ENCODE measurements at places on chromosomes 13 and 19. TPM values are rescaled to one million over a fixed set of nuclear protein-coding genes. Genes with fewer than 3 reads are reported as not detected.

DNA sequence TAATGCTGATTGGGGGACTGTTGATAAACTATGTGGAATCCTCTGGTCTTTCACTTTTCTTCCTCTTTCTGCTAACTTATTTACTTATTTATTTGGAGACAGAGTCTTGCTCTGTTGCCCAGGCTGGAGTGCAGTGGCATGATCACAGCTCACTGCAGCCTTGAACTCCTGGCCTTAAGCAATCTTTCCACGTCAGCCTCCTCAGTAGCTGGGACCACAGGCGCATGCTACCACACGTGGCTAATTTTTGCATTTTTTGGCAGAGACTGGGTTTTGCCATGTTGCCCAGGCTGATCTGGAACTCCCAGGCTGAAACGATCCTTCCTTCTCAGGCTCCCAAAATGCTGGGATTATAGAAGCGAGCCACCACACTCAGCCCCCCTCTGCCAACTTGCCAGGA lies 77.5 kb downstream of the ELF1 start:
- DNase-seq, result no peak

DNA sequence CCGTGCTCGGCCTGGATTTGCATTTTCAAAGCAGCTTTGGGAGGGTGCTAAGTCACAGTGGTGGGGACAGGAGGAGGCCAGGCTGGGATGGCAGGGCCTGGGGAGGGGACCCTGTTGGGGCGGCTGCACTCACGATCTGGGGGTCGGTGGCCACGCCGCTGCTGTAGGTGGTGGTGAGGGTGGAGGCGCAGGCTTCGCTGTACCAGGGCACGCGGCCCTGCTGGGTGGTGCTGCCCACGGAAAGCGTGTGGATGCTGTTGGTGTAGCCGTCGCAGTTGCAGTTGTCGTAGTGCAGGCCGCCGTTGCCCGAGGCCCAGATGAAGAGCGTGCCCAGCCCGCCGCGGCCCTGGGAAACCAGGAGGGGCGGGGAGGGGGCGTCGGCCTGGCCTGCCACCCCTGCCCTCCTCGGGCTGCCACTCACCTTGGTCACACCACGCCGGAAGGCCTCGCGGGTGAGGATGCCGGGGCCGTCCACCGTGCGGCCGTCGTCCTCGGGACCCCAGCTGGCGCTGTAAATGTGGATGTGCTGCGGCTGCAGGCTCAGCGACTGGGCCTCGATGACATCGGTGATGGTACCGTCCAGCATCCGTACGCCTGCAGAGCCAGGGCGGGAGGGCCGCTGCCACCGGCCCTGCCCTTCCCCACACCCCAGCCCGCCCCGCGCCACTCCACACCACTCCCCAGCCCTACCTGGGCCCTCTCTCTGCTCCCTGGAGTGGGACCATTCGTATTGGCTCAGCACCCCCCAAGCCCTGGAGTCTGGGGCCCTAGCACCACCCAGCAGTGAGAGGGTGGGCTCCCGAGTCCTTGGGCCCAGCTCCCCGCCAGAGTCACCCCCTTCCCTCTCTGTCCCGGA lies 3.2 kb downstream of the PCSK4 start:
- no peak for DNase-seq

- DNase-seq, result peak; percentile 52
Observed at GRCh38 chr19:2273356-2274184, 8.4 kb downstream of the PEAK3 start.

DNA sequence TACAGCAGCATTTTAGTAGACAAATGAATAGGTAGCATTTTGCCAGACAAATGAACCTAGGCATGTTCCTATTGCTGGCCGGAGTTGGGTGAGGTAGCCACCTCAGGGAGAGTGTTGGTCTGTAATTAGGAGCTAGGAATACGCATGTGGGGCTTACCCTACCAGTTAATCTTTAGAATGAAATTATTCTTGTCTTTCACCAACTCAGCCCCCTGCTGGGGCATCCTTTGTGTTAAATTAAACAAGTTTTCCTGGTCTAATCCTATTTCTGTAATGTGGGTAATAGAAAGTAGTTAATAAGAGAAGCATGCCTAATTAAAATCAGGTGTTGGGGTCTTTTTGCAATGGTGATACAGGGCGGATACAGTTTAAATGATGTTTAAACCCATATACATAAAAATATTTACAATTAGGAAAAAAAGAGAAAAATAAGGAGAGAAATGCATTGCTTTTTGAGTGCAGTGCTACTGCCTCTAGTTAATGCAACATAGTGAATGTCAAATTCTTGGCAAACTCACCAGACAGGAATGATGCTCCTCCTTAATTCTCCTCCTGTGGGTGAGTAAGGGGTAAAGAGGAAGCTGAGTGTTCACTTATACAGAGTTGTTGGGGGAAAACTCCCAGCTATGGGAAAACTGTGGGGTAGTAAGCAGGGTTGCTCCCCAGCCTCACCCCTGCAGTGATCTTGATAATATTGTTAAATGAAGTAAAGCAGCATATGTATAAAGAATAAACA lies 276.4 kb upstream of the EDNRB start:
- peak; percentile 69 for DNase-seq

DNA sequence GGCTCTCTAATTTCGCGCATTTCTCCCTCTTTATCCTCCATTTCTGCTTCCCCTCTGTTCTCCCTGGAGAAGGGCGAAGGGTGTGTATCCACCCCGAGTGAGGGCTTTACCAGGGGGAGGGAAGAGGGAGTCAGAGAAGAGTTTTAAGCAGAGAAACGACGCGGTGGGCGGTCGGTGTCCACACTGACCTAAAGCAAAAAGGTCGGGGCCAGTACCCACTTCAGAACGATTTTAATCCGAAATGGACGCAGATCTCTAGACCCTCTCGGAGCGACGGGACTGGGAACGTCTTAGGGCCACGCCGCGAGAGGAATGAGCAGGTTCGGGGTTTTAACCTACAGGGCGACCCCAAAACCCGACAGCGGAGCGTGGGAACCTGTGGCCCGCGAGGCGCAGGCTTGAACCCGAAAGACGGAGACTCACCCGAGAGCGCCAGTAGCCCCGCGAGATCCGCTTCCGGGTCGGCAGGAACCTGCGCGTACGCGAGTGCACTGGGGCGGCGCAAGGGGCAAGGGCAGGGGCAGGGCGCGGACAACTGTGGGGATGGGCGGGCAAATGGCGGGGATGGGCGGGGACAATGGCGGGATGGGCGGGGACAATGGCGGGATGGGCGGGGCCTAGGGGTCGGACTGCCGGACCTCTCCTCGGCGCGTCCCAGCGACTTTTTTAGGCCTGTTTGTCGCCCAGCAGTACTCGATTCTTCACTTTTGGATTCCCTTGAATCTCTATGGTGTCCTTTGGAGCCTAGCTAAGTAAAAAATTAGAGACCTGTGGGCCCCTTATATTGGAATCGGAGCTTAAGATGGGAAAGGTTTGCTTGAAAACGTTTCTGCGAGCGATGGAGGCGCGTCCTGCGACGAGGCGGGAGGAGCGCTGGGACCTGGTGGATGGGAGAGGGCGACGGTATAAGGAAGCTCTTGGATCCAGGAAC lies at the start of gene ZNF677:
Gene ZNF677, minus strand, starts transcription at position 463 of the 931 bp plus-strand sequence. CDS start 3,323 bp downstream, outside the sequence.
- peak; percentile 76 for DNase-seq

DNA sequence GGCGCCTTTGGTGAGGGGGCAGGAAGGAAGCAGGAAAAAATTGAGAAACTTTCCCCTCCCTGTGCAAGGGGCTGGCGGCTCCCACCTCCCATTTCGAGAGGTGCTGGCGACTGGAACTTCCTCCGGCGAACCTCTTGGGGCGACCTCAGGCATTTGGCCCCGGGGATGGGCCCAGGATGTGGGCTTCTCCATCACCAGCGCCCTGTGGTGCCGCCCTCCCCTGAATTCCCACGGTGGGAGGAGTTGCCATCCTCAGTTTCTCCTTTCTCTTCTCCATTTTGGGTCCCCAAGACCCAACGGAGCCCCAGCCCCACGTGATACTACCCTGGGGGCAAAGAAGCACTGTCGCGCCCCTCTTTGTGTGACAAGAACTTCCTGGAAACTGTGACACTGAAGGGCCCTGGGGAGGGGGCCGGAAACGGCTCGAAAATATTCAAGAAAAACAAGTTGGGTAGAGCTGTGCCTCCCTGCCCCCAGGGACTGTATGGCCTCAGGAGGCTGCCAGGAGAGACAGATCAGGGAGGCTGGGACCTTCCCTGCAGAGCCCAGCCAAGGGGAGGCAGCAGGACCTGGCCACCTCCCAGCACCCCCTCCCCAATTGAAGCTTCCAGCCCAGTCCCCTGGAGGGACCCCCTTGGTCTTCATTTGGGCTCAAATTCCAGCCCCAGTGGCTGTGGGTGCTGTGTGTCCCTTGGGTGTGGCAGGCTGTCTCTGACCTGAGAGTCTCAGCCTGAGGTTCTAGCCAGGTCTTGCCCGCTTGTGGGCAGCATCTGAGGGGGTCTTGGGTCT lies 16.2 kb upstream of the AP1M2 start:
- DNase-seq, result no peak

DNA sequence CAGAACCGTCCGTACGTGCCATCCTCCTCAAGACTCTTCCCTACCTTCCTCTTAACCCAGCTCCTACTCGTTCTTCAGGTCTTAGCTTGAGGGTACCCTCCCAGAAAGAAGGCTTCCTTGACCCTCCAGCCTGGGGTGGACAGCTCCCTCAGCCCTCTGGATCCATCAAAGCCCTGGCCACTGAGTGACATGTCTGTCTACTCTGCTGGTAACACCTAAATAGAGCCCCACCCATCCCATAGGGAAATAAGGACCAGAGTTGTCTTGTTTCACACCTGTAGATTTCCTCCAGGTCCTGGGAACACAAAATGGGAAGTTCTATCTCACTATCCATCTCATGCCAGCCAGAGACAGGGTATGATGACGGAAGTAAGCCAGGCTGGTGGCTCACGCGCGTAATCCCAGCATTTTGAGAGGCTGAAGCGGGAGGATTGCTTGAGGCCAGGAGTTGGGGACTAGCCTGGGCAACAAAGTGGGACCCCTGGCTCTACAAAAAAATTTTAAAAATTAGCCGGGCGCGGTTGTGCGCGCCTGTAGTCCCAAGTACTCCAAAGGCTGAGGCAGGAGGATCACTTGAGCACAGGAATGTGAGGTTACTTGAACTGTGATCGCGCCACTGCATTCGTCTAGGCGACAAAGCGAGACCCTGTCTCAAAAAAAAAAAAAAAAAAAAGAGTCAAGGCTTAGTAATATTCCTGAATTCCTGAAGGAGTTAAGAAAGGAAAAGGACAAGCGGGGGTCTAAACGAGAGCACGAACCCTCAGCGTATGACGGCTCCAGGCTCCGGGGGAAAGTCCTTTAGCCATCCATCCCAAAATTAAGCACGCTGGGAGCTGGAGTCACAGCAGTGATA lies 566 bp upstream of the CCDC97 start:
- no peak for DNase-seq

- DNase-seq, result no peak
Observed at GRCh38 chr19:49809160-49809940, 3.7 kb downstream of the FUZ start.

DNA sequence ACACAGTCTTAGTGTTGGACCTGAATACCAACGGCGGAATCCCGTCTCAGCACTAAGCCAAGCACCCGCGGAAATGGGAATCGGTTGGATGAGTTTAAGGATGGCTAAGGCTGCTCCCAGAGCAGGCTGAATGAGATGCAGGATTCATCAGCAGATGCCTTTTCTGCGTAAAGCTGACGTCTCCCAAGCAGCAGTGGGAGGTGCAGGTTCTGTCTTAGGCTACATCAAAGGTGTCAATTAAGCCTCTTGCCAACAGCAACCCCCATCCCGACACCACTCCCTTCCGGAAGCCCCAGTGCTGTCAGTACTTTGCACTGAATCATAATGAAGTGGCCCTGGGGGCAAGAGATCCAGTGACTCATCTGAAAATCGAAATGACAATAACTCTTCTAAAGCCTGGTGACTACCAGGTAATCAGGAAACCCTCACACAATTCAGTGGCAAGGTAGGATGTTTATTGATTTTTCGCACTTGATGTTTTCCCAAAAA lies 275.6 kb downstream of the DCLK1 start:
- DNase-seq, result no peak

- no peak for DNase-seq
Observed at GRCh38 chr13:29855009-29855408, 4.6 kb upstream of the UBL3 start.

DNA sequence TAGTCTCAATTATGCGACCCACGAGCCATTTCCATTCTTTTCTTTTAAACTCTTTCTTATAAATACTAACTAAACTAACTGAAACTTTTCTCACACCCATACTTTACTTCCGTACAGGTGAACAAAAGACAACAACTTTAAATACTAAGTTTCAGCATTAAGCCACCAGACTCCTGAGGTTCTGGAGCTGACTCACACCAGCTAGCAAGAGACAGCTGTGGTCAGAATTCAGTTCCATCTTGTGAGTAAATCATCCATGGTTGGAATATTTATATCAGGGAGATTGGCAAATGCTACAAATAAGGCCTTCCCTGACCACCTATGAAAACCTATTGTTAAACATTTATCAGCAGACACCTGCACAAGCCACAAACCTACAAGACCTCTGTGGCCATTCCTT lies 897.0 kb downstream of the EFNB2 start:
- peak; percentile 8 for DNase-seq

DNA sequence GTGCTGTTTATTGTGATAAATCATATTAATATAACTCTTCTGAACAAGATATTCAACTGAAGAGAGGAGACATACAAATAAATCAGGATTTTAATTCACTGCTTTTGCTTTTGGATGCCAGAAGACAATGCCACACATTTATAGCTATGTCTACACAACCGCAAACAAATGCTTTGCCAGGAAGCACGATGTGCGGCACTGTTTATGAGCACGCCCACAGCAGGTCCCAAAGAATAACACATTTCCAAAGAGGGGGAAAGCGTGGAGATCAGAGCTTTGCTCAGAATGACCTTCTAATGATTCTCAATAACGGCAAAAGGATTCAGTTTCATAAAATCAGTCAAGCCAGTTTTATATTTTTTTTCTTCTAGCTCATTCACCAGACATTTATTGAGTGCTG lies 16.7 kb downstream of the FAM216B start:
- no peak for DNase-seq

ZNF773 gene
- 11.9 TPM for total RNA-seq

ATXN8OS gene
- total RNA-seq, result not detected

KDM4B gene
- total RNA-seq, result 5.0 TPM

FFAR2 gene
- not detected for total RNA-seq

MYH14 gene
- not detected for total RNA-seq

FUT1 gene
- total RNA-seq, result under 0.01 TPM

LILRA6 gene
- not detected for total RNA-seq

EBI3 gene
- 0.36 TPM for total RNA-seq

SLC27A5 gene
- 7.5 TPM for total RNA-seq
